ENCODE measurements at places on chromosomes 1 and 21. TPM values are rescaled to one million over a fixed set of nuclear protein-coding genes. Genes with fewer than 3 reads are reported as not detected.

Gene TMCO4
- 10.8 TPM for total RNA-seq

Gene S100A14
- total RNA-seq: 1,223 TPM

Gene RPE65
- total RNA-seq: not detected

Gene CPT2
- 15.2 TPM for total RNA-seq

Gene EXOC8
- total RNA-seq: 14.8 TPM

Gene HSD3B2
- total RNA-seq: not detected

Gene NCAM2
- not detected for total RNA-seq

Gene HAO2
- total RNA-seq: not detected

Gene LCE3D
- total RNA-seq: 8.8 TPM

Gene CGN
- total RNA-seq: 3.6 TPM

Gene L1TD1
- total RNA-seq: 9.7 TPM

Gene CCDC181
- total RNA-seq: not detected

Gene CRABP2
- 4.0 TPM for total RNA-seq

Gene CCDC27
- not detected for total RNA-seq

Gene CXADR
- total RNA-seq: 18.3 TPM

Gene MIS18A
- total RNA-seq: 25.7 TPM

Gene RCOR3
- total RNA-seq: 23.2 TPM

All from foreskin keratinocyte (primary cell).